ENCODE measurements at places on chromosomes 11 and 22. TPM values are rescaled to one million over a fixed set of nuclear protein-coding genes. Genes with fewer than 3 reads are reported as not detected.
A peak's percentile ranks its signal among the peaks of the same experiment; 100 is the strongest.

The FOXR1 gene
- not detected for total RNA-seq

The ARHGAP20 gene
- total RNA-seq = 0.28 TPM

The CARD10 gene
- total RNA-seq = 14.6 TPM

The TEX12 gene
- not detected for total RNA-seq

The NEFH gene
- 2.0 TPM for total RNA-seq

The TRIM49 gene
- total RNA-seq = not detected

The NAALADL1 gene
- 8.1 TPM for total RNA-seq

The FAM180B gene
- total RNA-seq = not detected

The CSRP3 gene
- total RNA-seq = not detected

The GRM5 gene
- total RNA-seq = 0.43 TPM

The DRD4 gene
- 3.4 TPM for total RNA-seq

The TSGA10IP gene
- total RNA-seq = 1.9 TPM

DNA sequence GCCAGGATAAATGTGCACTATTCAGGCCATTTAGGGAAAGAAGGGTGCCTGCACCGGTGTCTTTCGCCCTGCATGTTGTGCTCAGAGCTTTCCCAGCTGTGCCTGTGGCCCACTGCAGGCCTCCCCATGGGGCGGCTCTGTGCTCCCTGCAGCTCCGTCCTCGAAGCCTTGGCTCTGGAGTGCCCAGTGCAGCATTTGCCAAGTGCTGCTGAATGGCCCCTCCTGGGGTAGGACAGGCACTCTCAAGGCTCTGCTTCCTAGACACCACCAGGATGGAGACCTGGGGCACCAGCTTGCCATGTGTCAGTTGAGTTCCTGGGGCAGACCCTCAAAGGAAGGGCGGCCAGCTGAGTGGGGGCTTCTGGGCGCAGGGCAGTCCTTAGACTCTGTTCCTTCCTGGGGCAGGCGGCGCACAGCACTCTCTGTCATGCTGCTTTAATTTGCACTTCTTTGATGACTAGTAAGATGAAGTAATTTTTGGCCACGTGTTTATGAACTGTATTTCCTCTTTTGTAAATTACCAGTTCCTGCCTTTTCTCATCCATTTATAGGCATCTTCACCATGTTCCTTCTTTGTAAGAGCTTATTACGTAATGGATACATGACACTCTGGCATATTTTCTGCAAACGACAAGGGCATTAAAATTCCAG is 32.1 kb upstream of the GNB1L start:
- H3K4me3 ChIP-seq = no peak overlapping the region
- H3K4me1 ChIP-seq = peaks cover 4% of the 10 kb centered on the region
- H3K27me3 ChIP-seq = no peaks in the 10 kb centered on the region

DNA sequence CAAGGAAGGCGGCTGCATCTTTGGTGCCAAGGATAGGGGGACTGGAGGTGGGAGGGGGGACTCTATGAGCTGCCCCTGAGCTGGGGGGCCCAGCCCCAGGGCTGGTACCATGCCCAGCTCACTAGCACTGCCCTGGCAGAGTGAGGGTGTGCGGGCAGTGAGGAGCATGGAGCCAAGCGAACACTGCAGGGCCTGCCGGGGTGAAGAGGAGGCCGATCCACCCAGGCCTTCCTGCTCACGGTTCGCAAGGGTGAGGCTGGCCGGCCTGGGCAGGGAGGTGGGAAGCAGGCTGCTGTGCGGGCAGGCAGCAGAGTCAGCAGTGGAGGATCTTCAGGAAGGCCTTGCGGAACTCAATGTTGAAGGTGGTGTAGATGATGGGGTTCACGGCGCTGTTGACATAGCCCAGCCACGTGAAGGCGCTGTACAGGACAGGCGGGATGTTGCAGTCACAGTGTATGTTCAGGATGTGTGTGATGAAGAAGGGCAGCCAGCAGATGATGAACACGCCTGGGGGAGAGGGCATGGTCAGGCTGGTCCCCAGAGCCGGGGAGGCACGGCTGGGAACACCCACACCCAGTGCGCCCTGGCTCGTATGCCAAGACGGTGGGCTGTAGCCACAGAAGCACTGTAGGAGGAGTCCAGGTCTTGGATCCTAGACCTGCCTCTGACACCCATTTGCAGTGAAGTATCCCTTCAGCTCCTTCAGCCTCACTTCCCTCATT is 23.0 kb downstream of the ANKK1 start:
- no peak overlapping the region for H3K4me3 ChIP-seq
- DNase-seq = no peak
- no peaks in the 10 kb centered on the region for H3K36me3 ChIP-seq
- no peaks in the 10 kb centered on the region for H3K4me1 ChIP-seq

GRCh38 chr11:30206249-30206996 is 24.4 kb upstream of the FSHB start:
- no peaks in the 10 kb centered on the region for H3K36me3 ChIP-seq
- H3K4me3 ChIP-seq = no peak overlapping the region
- peaks cover 2% of the 10 kb centered on the region for H3K4me1 ChIP-seq
- no peak for DNase-seq
- no peak overlapping the region for H3K27ac ChIP-seq
- H3K27me3 ChIP-seq = no peaks in the 10 kb centered on the region

- H3K27me3 ChIP-seq = no peaks in the 10 kb centered on the region
- no peak overlapping the region for H3K4me3 ChIP-seq
- no peak for DNase-seq
- no peaks in the 10 kb centered on the region for H3K36me3 ChIP-seq
These were observed 53.8 kb downstream of the PAX6 start for GRCh38 chr11:31757260-31757835.

DNA sequence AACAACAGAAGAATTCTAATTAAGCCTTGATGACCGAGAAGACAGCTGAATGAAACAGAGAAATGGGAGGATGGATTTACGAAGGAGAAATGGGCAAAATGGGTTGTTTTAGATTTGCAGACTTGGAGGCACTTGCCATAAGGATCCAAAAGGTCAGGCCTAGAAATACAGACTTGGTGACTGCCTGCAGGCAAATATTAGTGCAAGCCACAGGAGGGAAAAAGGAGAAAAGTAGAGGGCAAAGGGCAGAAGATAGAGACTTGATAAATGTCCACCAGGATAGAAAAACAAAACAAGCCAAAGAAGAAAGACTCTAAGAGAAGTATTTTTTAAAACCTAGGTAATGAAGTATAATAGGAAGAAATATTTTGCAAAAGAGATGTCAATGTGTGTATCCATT is 13.1 kb downstream of the CCDC34 start:
- H3K27ac ChIP-seq = no peak overlapping the region
- peaks cover 9% of the 10 kb centered on the region for H3K4me1 ChIP-seq
- no peak for DNase-seq
- no peaks in the 10 kb centered on the region for H3K36me3 ChIP-seq
- H3K4me3 ChIP-seq = no peak overlapping the region

- DNase-seq = no peak
- H3K27me3 ChIP-seq = no peaks in the 10 kb centered on the region
- no peak overlapping the region for H3K27ac ChIP-seq
- no peaks in the 10 kb centered on the region for H3K36me3 ChIP-seq
These were observed 89.7 kb upstream of the MTMR2 start for GRCh38 chr11:96013461-96014213.

GRCh38 chr11:94132152-94132558 is 3.5 kb downstream of the PANX1 start:
- H3K27ac ChIP-seq = no peak overlapping the region
- no peaks in the 10 kb centered on the region for H3K36me3 ChIP-seq
- DNase-seq = no peak

GRCh38 chr22:30667107-30667493 is 575 bp downstream of the DUSP18 start:
- no peaks in the 10 kb centered on the region for H3K4me1 ChIP-seq
- H3K27ac ChIP-seq = no peak overlapping the region
- H3K4me3 ChIP-seq = peak overlapping the region; percentile 87
- H3K36me3 ChIP-seq = no peaks in the 10 kb centered on the region

DNA sequence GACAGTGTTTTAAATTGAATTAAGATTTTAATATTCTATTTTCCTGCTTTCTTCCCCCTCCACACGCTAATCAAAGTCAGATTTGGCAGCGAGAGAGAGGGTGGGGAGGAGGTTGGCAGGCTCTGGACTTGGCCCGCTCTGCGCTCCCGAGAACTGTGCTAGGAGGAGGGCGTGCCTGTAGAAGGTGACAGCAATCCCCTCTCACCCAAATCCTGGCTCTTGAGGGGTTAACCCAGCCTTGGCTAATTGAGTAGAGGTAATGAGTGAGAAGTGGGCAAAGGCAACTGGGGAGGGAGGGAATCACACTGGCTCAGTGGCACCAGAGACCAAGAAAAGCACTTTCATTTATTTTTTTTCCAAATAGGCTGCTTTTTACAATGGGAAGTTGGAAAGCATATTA is 42.2 kb downstream of the BUD13 start:
- no peak overlapping the region for H3K27ac ChIP-seq
- DNase-seq = no peak
- H3K4me1 ChIP-seq = peaks cover 26% of the 10 kb centered on the region
- no peak overlapping the region for H3K4me3 ChIP-seq
- no peaks in the 10 kb centered on the region for H3K36me3 ChIP-seq

- H3K36me3 ChIP-seq = peaks cover 1% of the 10 kb centered on the region
- no peak for DNase-seq
- no peaks in the 10 kb centered on the region for H3K4me1 ChIP-seq
- no peak overlapping the region for H3K4me3 ChIP-seq
These were observed 17.8 kb downstream of the TMEM121B start for GRCh38 chr22:17103351-17103750.

DNA sequence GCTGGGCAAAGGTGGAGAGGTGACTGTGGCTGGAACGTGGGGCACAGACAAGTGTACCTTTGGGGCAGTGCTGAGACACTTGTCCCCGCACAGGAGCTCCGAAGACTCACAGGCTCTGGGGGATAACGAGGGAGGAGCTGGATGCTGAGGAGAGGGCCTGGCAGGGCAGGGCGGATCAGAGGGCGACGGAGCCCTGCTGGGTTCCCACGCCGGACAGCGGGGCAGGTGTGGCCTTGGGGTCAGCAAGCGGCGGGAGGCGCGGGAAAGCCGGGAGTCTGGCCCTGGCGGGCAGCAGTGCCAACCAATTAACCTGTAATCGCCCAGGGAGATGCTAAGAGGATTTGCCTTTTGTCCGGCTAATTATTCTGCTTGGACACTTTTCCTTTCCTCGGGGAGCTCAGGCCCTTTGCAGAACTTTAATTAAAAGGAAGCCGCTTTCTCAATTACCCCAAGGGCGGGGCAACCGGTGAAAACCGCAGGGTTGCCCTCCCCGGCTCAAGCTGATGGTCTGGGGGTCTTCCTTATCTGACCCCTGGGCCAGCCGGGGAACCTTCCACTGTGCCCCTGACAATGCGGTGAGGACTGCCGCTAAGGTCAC is 71.5 kb downstream of the WNT7B start:
- no peak overlapping the region for H3K27ac ChIP-seq
- no peaks in the 10 kb centered on the region for H3K27me3 ChIP-seq
- no peak for DNase-seq
- H3K4me3 ChIP-seq = no peak overlapping the region

DNA sequence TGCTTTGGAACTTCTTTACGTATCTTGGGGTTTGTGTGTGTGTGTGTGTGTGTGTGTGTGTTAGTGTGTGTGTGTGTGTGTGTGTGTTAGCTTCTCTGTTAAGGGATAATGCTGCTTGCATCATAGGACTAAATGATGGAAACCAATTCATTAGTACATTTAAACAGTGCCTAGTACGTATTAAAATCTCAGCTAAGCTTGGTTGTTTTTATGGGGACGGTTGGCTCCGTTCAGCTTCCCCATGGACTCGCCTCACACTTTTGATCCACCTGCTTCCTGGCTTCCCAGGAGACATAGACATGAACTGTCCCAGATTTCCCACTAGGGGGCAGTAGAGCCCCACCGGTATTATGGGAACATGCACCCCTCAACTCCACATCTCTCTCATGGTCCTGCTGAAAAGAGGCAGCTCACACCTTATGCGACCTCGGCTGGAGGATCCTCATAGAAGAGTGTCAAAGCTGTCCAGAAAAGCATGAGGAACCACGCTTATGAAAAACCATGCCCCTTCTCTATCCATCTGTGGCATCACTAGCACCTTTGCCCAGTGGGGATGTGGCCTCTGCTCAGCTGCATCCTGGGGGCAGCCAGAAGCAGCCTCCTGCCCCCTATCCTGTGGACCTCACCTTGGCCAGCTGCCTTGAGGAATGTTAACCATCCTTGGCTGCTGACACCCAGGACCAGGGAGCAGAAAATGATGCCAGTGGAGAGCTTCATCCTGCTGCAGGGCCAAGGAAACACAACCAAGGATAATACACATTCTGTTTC is 9.7 kb upstream of the SAAL1 start:
- no peaks in the 10 kb centered on the region for H3K27me3 ChIP-seq
- no peaks in the 10 kb centered on the region for H3K4me1 ChIP-seq
- no peak overlapping the region for H3K4me3 ChIP-seq
- H3K27ac ChIP-seq = no peak overlapping the region
- DNase-seq = peak; percentile 60
- no peaks in the 10 kb centered on the region for H3K36me3 ChIP-seq

DNA sequence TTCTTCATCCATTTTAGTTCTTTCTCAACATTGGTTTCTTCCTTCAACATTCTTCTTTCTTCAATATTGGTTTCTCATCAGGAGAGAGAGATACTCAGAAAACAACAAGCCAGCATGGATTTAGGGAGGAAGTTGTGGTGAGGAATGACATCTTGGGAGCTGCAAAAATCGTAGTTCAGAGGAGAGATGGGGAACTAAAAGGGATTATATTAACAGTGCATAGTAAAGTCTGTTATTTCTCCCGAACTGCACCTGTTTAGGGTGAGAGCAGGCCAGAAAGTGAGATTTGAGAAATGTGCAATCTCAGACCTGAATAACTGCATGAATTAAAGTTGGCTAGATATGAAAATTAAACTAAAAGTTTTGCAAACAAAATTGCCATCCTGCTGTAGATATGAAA is 94.5 kb downstream of the CASP12 start:
- H3K4me1 ChIP-seq = no peaks in the 10 kb centered on the region
- DNase-seq = no peak
- no peak overlapping the region for H3K27ac ChIP-seq
- no peaks in the 10 kb centered on the region for H3K36me3 ChIP-seq
- no peak overlapping the region for H3K4me3 ChIP-seq

- H3K4me1 ChIP-seq = peaks cover 4% of the 10 kb centered on the region
- H3K27ac ChIP-seq = no peak overlapping the region
- no peaks in the 10 kb centered on the region for H3K27me3 ChIP-seq
- H3K36me3 ChIP-seq = peaks cover 53% of the 10 kb centered on the region
These were observed 21.5 kb downstream of the CTSC start for GRCh38 chr11:88315981-88316441.

- H3K27ac ChIP-seq = no peak overlapping the region
- no peak overlapping the region for H3K4me3 ChIP-seq
- H3K4me1 ChIP-seq = no peaks in the 10 kb centered on the region
- no peak for DNase-seq
- H3K27me3 ChIP-seq = no peaks in the 10 kb centered on the region
These were observed 22.4 kb downstream of the DEPDC5 start for GRCh38 chr22:31776231-31776630.
